ENCODE measurements at places on chromosomes 1 and 21.

DNA sequence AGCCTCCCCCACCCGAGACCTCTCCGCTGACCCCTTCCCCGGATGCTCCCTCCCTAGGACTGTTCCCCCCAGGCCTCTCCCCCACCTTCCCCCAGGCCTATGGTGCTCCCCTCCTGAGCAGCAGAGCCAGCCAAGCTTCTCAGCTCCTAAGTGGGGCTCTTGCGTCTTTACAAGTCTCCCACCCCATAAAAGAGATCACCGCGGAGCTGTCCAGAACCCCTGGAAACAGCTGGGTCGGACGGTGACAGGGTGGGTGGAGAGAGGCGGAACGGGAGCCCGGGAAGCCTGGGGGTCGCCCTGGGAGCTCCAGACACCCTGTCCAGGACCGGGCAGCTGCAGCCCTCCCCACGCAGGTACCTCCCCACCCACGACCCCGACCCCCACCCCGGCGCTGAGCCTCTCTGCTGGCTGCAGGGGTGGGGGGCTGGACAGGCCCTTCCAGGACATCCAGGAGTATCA lies 61.2 kb downstream of the WNT9A start:
- DNase-seq, result peak; percentile 64

GRCh38 chr21:23968722-23969647 lies 1638.3 kb downstream of the MRPL39 start:
- peak; percentile 43 for DNase-seq

- DNase-seq, result no peak
Observed at GRCh38 chr1:15349133-15349532, 60.6 kb upstream of the EFHD2 start.

DNA sequence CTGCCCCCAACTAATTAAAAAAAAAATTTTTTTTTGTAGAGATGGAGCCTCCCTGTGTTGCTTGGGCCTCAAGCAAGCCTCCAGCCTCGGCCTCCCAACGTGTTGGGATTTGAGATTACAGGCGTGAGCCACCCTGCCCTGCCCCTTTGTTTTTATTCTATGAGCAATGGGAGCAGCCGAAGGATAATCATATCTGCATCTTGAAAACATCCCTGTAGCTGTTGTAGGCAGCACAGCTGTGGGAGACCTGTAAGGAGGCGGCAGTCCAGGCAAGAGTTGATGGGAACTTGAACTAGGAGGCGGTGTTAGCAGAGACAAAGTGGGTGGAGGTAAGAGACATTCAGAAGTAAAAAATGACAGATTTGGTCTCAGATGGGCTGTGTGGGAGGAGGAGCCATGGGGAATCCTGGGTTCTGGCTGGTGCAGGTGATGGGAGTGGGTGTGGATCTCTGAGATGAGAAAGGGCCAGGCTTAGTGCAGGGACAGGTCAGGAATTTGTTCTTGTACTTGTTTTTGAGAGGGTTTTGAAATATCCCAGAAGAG lies 31.3 kb downstream of the STUM start:
- DNase-seq, result no peak

DNA sequence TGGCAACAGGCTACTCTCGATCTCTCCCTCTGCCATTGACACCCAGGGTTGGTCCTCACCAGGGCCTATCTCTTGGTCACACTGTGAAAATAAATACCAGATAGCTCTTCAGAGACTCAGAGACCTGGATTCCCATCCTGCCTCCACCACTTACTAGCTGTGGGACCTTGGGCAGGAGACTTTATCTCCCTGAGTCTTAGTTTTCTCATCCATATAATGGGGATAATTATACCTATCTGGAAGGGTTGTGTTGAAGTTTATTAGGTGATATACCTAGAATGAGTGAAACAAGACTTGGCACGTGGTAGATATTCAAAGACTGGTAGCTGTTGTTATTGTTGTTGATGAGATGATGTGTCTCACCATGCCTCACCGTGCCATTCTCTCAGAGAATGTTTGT lies 7.4 kb downstream of the DMBX1 start:
- DNase-seq, result no peak

DNA sequence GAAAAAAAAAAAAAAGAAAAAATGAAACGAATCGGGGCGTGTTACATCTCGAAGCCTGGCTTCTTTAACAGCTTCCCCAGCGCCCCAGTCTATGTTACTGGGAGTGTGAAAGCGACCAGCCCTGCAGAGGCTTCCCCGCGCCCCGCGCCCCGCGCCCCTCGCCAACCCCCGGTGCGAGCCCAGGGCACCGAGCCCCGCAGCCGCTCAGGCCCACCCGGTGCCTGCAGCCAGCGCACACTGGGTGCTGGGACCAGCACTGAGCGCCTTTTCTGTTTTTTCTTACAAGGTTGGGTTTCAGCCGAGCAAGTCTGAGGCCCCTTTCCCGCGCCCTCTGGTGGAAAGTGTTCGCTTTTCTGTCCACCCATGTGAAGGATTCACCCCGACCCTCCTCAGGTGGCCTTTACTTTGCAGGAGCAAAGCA lies 42.1 kb upstream of the ZNF496 start:
- DNase-seq, result peak; percentile 47

GRCh38 chr1:196063294-196063693 lies 544.9 kb downstream of the KCNT2 start:
- no peak for DNase-seq

DNA sequence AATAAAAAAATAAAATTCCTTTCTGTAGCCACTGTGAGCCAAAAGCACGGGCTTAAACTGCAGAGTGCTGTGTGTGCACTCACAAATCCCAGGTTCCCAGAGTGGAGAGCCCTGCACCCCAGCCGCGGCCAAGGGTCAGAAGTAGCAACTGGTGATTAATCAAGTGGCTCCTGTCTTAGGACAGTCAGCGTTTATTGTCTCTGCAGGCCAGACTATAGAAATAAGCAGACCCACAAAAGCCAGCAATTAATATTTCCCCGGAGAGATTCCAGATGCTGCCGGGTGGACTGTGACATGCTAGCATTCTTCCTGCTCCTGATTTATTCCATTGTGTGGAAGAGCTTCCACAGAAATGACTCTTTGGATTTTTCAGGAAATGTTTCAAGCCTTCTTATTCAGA lies 412.2 kb downstream of the KIF26B start:
- no peak for DNase-seq

- DNase-seq, result no peak
Observed at GRCh38 chr1:114234408-114235124, 80.9 kb upstream of the SYT6 start.

- no peak for DNase-seq
Observed at GRCh38 chr1:222974496-222974895, 159.7 kb downstream of the DISP1 start.

DNA sequence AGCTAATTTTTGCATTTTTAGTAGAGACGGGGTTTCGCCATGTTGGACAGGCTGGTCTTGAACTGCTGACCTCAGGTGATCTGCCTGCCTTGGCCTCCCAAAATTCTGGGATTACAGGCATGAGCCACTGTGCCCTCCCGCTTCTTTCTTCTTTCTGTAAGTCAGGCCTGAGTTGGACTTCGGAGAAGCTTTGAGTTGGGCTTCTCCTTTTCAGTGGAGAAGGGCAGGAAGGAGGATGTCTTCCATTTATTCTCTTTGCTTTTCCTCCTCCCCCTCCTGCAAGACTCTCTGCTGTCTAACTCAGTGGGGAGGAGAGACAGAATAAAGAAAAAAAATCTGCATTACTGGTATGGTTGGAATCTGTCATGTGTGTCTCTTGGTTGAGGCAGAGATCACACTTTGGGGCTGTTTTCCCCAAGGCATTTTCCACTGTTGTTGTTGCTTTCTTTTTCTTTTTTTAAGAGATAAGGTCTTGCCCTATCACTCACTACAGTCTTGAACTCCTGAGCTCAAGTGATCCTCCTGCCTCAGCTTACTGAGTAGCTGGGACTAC lies 13.2 kb upstream of the DEGS1 start:
- no peak for DNase-seq

GRCh38 chr1:152392909-152393308 lies 21.2 kb downstream of the CRNN start:
- no peak for DNase-seq

DNA sequence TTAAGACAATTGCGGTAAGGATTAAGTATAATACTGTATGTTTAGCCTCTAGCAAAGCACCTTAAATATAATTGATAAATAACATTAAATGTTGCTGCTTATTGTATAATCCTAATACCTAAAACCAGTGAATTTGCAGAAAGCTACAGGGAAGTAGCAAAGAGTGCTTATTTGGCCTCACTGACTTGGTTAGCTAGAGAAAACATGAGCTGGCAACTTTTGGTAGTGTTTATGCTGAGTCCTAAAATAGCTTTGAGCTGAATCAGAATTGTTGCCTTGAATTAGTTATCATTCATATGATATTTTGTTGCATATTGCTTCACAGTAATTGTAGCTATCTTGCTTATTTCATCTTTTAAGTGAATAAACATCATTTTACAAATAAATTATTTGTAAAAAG lies 3.5 kb downstream of the TRIM67 start:
- DNase-seq, result no peak

DNA sequence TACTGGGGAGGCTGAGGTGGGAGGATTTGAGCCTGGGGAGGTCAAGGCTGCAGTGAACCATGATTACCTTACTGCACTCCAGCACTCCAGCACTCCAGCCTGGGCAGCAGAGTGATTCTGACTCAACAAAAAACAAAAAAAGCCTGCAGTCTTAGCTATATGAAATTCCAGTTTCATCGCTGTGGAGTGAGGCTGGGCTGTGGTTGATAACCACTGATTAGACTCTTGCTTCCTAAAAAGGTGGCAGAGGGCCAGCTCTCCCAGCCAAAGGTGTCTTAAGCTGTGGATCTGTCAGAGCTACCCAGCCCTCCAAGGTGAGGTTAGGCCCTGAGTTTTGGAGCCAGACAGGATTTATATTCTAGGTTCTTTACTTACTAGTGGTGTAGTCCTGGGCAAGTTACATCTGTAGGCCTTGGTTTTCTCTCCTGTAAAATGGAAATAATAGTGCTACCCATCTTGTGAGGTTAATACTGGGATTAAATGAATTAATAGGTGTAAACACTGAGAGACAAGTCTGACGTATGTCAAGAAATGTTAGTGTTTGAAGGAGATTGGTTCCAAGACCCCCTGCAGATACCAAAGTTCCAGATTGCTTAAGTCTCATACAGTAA lies 35.9 kb downstream of the TMCC2 start:
- DNase-seq, result no peak

DNA sequence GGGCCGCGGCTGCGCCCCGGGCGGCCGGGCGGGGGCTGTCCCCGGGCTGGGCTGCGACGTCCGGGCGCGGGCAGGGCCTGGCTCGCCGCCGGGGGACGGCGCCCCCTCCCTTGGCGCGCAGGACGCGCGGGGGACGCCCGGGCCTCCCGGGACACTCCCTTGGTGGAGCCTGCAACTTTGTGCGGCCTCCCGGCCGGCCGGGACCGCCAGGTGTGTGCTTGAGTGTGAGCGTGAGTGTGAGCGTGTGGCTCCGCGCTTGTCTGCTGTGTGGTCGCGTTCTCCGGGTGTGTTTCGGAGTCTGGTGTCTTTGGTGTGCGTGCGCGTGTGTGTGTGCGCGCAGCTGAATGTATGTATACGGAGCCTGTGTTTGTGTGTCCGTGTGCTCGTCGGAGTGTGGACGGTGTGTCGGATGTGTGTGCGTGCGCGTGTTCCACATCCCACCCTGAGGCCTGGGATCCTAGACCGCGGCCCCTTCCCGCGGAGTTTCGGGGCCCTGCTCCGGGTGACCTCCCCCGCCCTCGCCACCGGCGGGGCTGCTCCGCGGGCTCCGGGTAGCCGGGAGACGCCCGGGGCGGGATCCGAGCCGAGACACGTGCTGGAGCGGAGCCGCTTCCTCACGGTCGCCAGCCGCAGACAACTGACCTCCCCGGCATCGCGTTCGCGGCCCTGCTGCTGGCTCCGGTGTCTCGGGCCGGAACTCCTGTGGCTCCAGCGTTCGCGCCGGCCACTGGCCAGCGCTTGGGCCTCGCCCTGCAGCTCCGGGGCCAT lies 1.7 kb downstream of the PTPRU start:
- peak; percentile 57 for DNase-seq

GRCh38 chr1:223793716-223794115 lies 52.0 kb downstream of the TP53BP2 start:
- DNase-seq, result no peak

DNA sequence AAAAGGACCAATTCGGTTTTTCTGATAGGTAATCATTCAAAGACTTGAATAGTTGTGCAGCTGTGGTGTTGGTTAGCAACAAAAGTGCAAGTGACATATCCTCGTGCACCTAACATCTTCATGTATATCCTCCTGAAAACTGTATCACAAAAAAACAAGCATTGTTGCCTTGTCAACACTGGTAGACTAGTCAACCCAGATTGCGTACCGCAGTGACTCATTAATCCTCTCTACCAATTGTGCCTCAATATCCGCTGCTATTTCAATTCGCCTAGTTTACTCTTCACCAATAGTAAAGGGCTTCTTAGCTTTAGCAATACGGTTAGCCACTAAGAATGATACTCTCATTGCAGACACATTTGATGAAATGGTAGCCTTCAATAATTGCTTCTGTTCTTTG lies 3.5 kb downstream of the HHAT start:
- DNase-seq, result no peak

GRCh38 chr1:82152356-82153271 lies 351.9 kb downstream of the ADGRL2 start:
- DNase-seq, result no peak

GRCh38 chr1:212791261-212791675 lies 309 bp downstream of the NSL1 start:
- DNase-seq, result no peak

DNA sequence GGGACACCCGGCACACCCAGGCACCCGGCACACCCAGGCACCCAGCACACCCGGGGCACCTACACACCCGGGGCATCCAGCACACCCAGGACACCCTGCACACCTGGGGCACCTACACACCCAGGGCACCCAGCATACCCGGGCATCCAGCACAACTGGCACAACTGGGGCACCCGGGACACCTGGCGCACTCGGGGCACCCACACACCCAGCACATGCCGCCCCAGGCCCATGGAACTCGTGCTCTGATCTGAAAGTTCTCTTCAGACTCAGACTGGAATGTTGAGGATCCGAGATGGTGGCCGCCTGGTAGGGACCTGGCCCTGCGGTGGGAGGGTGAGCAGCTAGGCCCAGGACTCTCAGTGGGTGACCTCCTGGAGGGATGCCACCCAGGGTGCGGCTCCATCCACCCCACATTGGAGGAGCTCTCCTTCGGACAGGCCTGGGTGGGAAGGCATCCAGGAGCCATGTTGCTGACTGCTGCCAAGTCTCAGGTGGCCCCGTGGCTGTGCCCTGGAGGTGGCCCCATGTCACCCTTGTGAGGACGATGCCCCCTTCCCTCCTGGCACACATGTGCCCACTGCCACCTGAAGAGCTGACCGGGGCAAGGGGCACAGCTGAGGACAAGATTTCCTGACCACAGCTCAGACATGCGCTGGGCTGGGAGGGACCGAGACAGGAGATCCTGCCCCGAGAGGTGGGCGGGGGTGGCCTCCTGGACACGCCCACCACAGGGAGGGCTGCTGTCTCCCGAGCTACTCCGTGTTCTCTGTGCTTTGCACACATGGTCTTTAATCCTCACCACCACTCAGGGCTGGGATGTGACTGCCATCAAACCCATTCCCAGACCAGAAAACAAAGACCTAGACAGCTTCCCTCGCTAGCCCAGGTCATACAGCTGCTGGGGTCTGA lies 37.0 kb downstream of the UBE2G2 start:
- no peak for DNase-seq

All from femur (tissue), 1 donor.